ENCODE measurements at places on chromosomes 11 and 22.
A peak's percentile ranks its signal among the peaks of the same experiment; 100 is the strongest.

DNA sequence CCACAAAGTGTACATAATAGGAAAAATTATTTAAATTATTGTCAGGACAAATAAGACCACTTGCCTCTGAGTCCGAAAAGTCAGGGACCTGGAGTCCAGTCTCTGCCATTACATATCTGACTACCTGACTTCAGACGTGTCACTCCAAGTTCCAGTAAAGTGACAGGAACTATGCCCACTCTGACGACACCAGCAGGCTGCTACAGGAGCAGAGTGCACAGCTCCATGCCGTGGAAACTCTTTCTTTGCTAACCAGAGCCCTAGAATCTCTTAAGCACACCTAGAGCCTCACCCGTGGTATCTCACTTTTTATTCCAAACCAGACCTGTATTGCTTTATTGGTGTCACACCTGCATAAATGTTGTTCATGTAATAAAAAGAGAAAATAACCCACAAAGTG lies 93.7 kb downstream of the PLEKHA7 start:
- no peak for DNase-seq

DNA sequence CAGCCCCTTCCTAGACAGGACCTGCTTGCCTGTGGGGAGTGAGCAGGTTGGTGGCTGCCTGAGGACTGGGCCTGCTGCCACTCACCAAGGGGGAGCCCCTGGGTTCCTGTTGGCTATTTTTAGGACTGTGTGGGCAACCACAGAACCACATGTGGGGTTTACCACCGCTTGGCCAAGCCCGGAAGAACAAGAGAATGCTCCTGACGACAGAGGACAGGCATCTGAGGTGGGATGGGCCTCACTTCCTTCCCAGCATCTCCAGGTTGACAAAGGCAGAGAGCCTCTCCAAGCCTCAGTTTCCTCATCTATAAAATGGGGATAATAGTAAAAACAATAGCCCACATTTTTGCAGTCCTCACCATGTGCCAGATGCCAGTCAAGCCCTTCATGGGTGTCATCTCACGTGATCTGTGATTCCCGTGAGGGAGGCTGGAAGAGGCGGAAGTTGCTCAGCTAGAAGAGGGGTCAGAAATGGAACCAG lies 43.6 kb downstream of the LRRC32 start:
- peak; percentile 94 for DNase-seq

GRCh38 chr22:41725510-41726110 lies 26.3 kb downstream of the MEI1 start:
- no peak for DNase-seq

- DNase-seq, result no peak
Measured at GRCh38 chr11:11038782-11039181, 180.9 kb upstream of the ZBED5 start.

GRCh38 chr11:87726506-87726905 lies 448.7 kb downstream of the RAB38 start:
- no peak for DNase-seq

GRCh38 chr11:84564867-84565184 lies 1062.3 kb downstream of the DLG2 start:
- no peak for DNase-seq

DNA sequence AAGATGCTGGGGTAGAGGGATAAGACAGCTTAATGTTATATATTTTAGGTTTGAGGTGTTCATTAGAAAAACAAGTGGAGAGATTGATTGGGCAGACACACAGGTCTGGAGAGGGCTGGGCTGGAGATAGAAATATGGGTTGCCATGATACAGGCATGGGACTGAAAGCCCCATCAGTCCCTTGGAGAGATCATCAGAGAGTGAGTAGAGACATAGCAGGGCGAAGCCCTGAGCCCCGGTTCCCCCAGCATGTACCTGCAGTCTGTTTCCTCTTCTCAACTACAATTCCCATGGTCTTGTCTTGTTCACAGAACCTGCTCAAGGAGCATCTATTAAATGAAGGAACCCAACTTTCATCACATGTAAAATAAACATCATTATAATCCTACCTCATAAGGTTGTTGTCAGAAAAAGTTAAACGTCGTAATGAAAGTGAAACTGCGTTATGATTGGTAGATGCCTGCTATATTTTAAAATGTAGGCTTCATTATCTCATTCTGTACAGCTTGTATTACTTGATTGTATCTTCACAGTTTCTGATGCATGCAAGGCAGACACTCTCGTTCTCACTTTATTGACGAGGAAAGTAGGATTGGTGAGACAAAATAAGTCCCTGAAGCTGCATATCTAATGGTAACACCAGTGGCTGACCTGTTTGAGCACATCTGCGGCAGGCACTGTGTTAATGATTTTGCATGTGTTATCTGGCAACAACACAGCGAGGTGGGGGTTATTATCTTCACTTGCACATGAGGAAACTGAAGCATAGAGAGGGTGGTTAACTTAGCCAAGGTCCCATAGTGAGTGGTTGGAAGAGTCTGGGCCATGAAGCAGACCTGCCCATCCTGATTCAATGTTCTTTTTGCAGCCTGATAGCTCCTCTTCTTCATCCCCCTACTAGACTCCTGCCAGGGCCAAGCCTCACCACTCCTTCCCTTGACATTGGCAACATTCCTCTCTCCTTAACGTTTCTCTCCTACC lies 63.5 kb downstream of the ENDOD1 start:
- peak; percentile 7 for DNase-seq

DNA sequence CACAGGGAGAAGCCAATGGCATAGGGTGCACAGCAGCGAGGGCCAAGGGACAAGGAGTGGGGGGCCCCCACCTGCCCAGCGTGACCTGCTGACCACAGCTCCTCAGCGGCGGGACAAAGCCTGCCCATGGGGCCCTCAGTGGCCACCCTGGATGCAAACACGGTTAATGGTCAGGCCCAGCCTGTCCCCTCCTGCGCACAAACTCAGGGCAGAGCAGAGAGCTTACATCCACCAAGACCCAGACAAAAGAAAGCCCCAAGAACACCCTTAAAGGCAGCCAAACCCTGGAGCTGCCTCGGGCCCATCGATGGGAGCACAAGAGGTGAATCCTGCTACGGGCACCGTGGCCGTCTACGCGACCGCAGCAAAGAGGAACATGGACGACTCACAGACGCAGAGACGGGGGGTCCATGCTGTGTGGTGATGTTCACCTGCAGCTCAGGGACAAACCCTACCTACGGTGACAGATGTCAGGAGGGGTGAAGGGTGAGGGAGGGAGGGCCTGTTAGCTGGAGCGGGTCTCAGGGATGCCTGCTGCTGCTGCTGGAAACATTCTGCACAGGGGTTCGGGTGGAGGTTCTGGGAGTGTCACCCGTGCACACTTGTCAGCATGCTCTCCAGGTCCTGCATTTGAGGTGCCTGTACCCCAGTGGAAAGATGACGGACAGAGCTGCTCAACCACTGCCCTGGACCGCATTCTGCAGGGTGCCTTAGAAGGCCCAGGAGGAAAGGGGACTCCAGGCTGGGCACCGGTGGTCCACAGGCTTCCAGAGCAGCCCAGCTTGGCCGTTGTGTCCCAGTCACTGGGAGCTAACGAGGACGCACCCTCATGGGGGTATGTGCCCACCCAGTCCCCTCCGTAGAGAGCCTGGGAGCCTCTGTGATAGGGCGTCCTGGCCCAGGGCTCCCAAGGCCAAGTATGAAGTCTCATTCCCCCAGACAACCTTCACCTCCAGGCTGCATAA lies 11.6 kb downstream of the ASCL2 start:
- DNase-seq, result no peak

GRCh38 chr11:67507864-67508485 lies at the start of gene CDK2AP2:
Gene CDK2AP2, minus strand, starts transcription at chr11:67508162. Its CDS starts 80 bp downstream, at chr11:67508082.
- DNase-seq, result peak; percentile 99

DNA sequence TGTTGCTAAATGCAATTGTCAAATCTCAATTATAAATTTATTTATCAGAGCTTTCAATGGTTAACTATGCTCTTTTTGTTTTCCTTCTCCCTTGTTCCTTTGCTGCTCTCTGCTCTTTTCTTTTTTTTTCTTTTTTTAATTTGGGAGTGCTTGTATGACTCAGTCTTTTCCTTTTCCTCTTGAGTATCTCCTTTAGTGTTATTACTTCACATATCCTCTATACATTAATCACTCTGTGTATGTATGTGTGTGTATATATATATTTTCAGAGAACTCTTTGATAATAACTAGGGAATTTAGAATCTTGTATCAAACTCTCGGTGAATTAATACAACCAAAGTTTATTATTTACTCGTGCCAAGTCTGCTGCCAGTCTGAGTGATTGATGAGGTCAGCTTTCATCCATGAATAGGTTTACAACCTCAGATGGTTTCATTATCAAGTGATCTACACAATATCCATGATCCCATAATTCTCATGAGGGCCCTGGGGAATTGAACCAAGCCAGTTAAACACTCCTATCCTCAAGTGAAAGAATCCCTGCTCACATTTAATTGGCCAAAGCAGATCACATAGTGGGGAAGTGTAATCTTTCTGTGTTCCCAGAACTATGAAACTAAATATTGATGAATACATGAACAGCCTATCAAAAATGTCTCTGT lies 743.4 kb upstream of the CNTN5 start:
- DNase-seq, result no peak

- DNase-seq, result no peak
Measured at GRCh38 chr11:3962406-3962840, 107.0 kb downstream of the STIM1 start.

DNA sequence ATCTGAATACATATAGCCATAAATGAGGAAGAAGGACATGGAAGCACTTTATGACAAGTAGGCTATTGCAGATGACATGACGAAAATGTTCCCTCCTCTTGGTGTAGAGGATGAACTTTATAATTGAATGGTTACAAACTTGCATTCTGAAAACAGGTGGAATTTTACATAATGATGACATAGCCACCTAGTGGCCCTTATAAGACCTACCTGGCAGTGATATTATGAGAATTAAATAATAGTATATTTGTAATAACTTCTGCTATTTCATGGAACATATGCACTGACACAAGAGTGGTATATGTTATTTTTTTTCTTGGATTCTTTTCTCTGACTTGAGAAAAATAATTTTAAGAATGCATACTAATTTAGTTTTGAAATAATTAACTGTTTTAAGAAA lies 22.9 kb downstream of the TRIM22 start:
- no peak for DNase-seq

Data from CD14-positive monocyte (primary cell).